Trophoblast cell (in vitro differentiated cells and primary cell): ENCODE measurements at places on chromosomes 1 and 21.

DNA sequence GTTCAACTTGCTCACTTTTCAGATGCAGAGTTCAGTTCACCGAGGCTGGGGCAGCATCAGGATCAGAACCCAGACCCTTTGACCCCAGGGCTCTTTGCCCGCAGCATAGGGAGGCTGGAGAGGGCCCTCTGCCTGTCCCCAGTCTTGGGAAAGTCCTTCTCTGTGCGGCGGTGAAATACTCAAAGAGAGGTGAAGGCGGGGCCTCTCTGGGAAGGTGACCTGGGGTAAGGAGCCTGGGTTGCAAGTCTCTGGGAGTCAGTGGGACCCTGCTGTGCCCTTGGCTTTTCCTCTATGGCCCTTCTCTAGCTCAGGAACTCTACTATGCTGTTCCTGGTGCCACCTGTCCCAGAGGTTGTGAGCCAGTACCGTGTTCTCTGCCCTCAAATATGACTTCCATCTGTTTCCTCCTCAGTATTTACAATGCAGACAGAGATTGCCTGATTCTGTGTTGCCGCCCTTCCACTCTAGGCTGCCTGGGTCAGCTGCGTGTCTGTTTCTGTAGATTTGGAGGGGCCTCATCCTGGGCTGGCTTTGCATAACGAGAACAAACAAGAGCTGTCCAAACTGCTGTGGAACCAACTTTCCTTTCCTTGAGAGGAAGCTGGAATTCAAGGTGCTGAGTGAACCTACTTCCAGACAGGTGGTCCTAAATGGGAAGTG, 18.7 kb upstream of the ZBTB21 start:
- no peak for DNase-seq

DNA sequence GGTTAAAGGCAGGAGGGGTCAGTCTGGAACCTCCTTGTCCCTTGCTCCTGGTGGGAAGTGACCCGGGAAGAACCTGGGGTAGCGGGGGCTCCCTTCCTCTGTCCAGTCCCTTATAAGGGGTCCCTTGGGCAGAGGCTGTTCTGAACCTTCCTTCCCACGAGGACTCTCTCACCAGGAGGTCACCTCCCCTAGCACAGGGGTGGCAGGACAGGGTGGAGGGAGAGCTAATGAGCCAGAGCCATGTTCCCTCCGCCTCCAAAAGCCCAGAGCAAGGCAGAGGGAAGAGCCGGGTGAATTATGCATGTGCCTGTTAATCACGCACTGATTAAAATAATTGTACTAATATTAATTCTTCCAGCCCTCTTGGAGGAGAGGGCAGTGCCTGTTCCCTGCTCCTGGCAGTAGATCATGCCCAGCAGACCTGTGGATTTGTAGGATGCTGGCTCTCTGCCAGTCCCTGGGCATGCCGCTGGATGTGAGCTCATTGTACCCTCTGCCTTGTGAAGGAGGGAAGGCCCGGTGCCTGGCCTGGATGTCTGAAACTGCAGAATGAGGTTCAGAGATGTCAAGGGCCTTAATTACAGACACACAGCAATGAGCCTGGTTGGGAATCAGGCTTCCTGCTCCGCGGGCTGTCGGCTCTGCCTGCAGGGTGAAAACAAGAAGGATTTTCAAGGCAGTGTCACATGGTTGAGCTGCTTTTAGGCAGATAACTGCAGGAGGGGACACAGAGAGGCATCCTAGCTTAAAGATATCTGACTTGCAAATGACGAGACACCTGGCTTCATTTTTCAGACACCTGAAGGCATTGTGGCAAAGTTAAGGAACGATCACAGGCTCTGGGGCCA, 68.2 kb downstream of the IGSF21 start:
- no peak for DNase-seq

GRCh38 chr21:39681845-39682244, 63.1 kb upstream of the IGSF5 start:
- peak; percentile 41 for DNase-seq

DNA sequence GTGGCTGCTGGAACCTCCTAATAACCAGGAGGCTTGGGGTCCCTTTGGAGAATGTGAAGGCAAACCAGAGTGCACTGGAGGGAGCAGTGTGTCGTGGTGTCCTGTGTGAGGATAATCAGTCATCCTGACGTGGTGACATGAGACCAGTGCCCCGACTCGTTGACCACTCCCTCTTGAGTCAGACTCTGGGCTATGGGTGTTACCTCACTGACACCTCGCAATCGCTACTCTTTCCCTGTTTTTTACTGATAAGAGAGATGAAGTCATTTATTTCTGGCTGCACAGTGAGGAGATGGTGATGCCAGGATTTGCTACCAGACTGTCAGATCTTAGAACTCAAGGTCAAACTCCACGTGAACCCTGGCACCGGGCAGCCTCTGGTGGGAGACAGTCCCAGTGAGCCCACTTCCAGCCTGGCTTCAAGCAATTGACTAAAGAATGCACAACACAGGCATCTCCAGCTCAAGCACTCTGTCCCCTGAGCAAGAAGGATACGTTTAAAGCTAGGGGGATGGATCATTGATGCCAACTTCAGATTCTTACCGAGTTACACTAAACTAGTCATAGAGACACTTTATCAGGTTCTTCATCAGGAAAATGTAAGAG, 30.3 kb downstream of the UBASH3A start:
- no peak for DNase-seq

DNA sequence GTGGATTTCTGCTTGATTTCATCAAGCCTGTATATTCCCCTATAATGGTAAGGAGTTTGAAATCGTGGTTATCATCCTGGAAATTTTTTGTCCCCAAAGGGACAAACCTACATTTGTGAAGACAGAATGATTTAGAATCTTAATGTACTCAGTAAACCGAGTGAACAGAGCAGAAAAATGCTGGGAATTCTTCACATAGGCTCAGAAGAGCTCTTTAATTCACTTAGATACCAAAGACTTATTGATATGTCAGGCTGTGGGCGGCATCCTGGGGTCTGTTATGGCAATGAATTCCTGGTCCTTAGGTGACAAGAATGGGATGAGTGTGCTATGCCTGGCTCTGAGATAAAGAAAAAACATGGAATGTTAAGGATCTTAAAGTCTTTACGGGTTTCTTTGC, 74.9 kb downstream of the ROR1 start:
- DNase-seq, result no peak

DNA sequence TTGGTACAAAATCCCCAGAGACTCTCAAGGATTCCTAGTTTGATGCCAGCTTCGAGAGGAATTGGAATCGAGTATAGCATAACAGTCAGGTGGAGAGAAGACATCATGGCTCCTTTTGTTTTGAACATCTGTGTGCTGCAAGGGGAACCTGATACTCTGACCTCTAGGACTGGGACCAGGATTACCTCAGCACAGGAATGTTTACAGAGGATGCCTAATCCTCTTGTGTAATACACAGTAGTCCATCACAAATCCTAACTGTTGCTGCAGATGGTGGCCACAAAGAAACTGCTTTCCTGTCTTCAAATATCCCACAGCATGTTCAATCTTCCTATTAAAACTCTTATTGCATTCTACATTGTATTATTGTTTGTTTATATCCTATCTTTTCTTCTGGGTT, 111.8 kb upstream of the PRMT6 start:
- no peak for DNase-seq

GRCh38 chr1:211476200-211476849, 15.6 kb downstream of the RD3 start:
- DNase-seq, result peak; percentile 85

DNA sequence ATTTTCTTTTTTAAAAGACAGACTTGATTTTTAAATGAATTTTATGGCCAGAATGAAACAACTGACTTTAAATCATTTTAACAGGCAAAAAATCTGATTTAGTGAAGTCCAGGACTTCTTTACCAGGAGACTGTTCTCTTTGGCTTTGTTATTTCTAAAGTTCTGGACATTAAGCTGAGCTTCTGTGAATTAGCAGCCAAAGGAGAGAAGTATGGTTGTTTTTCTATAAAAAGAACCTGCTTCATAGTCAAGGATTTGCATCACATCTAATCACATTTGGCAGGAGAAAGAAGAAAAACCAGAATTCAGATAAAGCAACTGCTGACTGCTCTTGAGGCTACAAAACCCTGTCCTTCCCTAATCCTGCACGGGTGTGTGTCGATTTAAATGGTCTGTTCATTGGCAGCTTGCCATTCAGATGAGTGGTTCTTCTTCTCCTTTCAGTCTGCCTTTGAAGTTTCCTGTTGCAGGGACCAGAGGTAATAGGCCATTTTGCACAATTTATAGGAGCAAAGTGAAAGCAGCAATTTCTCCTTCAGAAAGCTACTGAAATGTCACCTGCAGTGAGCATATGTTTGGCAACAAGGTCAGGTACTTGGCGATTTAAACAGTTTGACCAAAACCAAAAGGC, 215.4 kb downstream of the OLFM3 start:
- DNase-seq, result no peak

GRCh38 chr1:197666769-197667285, 108.5 kb downstream of the DENND1B start:
- peak; percentile 51 for DNase-seq

DNA sequence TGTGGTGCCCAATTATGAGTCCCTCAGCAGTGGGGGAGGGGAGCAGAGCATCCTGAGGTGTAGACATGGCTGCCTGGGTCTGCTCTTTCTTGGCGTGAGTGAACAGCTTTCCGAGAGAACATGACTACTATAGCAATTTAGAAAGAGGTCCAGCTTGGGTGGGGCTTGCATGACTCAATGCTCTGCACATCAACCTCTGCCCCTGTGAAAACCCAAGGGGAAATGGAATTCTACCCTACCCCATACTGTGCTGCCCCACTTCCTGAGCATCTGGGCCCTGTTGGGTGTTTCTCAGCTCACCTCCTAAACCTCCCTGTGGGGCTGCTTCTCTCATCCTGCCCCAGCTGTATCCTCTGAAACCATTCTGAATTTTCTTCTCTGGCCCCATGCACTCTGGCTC, 8.2 kb upstream of the AZIN2 start:
- no peak for DNase-seq

GRCh38 chr1:8055973-8056372, 29.9 kb upstream of the ERRFI1 start:
- DNase-seq, result peak; percentile 81

DNA sequence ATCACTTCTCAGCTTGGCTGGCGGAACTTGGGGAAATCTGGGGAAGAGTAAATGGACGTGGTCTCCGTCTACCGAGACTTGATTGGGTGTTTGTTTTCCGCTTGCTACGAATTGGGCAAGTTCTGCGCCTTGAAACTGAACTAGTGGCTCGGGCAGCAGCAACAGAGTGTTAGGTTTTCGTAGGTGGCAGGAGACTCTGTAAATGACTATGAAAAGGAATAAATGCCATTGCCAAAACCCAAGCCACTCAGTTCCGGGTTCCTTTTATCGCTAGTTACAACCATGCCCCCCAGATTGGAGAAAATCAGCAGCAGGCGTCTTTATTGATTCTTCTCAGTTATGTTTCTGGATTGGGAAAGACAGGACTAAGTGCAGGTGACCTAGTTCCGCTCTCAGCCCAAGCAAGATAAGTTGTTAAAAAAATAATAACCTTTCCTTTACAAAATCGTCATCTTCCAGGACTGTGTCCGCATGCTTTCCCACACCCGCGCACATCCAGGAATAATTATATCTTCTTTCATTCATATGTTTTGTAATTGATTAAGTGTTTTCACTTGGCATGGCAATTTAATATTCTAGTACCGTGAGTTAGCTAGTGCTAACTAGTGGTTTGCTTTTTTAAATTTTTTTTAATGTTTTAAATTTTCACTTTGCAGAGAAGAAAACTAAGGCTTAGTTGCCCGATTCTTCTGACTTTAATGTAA, 3.4 kb downstream of the LHX9 start:
- DNase-seq, result no peak

DNA sequence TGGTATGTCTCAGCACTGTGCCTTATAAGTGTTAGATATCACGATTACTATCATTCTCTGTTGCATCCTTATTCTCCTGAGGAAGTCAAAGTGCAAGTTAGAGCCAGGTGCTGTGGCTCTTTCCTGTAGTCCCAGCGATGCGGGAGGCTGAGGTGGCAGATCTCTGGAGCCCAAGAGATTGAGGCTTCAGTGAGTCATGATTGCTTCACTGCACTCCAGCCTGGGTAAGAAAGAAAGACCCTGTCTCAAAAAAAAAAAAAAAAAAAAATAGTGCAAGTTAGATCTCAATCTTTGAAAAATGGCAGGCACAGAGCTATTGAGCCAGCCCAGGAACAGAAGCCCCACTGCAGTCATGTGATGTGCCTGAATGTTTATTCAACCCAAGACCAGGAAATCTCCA, 147.8 kb upstream of the POGK start:
- DNase-seq, result peak; percentile 53

DNA sequence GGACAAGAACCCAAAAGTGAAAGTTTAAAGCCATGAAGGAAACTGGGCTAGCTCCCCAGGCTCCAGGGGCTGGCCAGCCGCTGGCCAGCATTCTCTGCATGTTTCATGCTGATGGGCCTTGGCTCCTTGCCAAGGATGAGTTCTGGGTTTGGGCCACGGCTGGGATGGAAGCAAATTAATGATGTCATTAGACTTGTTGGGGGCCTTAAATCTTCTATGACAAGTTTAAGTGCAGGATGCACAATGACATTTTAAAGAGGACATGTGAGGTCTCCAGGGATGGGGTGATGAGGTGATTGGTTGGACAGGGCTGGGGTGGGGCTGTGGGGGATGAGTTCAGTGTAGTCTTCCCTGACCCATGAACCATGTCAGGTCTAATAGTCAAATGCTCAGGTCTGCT, 199.6 kb downstream of the TRABD2B start:
- DNase-seq, result no peak

DNA sequence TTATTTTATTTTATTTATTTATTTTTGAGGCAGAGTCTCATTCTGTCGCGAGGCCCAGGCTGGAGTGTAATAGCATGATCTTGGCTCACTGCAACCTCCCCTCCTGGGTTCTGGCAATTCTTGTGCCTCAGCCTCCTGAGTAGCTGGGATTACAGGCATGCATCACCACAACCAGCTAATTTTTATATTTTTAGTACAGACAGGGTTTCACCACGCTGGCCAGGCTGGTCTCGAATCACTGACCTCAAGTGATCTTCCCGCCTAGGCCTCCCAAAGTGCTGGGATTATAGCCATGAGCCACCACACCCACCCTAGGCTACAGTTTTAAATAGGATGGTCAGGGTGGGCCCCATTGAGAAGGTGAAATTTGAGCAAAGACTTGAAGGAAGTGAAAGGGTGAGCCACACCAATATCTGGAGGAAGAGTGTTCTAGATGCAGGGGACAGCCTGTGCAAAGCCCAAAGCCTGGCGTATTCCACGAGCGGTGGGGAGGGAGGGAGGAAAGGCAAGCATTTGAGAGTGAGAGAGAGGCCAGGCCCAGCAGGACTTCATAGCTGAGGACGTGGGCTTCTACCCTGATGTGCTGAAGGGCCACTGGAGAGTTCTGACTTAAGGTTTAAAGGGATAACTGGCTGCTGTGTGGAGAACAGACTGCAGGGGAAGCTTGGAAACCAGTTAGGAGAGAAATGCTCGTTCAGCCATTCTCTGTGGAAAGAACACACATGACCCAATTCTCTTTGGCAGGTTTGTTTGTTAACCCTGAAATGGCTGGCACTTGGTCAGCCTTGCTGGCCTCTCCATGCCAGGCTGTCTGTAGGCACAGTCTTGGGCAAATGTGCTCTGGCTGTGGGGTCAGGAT, 62.6 kb upstream of the FAM20B start:
- no peak for DNase-seq

GRCh38 chr1:83765125-83765524, 233.8 kb downstream of the TTLL7 start:
- peak; percentile 9 for DNase-seq

GRCh38 chr1:91707114-91707889, 178.6 kb downstream of the TGFBR3 start:
- no peak for DNase-seq
